Naive thymus-derived CD8-positive, alpha-beta T cell (primary cell): ENCODE measurements at places on chromosomes 12 and 14.

GRCh38 chr12:52514471-52515318, 5.5 kb downstream of the KRT5 start:
- no peak overlapping the region for H3K27ac ChIP-seq
- DNase-seq: no peak
- H3K27me3 ChIP-seq: peaks cover 15% of the 10 kb centered on the region
- no peak overlapping the region for H3K4me3 ChIP-seq
- H3K36me3 ChIP-seq: peaks cover 4% of the 10 kb centered on the region
- H3K4me1 ChIP-seq: no peaks in the 10 kb centered on the region

DNA sequence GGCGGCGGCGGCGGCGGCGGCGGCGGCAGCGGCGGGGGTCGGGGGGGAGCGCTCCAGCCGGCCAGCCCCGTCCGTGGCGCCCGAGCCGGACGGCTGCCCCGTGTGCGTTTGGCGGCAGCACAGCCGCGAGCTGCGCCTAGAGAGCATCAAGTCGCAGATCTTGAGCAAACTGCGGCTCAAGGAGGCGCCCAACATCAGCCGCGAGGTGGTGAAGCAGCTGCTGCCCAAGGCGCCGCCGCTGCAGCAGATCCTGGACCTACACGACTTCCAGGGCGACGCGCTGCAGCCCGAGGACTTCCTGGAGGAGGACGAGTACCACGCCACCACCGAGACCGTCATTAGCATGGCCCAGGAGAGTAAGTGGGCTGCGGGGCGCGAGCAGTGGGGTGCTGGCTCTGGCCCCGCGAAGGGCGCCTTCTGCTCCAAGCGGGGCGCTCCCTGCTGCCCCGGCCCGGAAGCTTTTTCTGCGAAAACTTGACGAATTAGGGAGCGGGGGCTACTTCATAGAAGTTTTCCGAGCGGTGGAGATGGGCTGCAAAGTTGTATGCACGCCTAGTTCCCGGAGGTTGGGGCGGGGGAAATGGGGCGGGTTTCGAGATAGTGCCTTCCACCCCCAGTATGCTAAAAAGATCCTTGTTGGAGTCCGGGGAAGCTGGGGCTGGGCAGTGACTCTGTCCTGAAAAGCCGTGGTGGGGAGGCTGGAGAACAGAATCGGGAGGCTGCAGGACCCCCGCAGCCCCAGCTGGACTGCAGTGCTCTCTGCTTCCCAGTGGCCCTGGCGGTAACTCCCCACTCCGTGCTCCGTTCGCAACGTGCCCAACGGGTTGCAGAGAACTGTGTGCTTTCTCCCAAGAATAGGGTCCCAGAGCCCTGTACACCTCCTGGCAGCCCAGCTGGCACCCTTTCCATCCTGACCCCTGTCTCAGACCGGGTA, 751 bp downstream of the GDF11 start:
- no peaks in the 10 kb centered on the region for H3K27me3 ChIP-seq
- peaks cover 45% of the 10 kb centered on the region for H3K4me1 ChIP-seq
- H3K27ac ChIP-seq: peak overlapping the region; percentile 85

GRCh38 chr12:3020850-3021435, 56.2 kb upstream of the TSPAN9 start:
- no peak for DNase-seq
- peaks cover 2% of the 10 kb centered on the region for H3K4me1 ChIP-seq
- no peaks in the 10 kb centered on the region for H3K27me3 ChIP-seq
- H3K36me3 ChIP-seq: no peaks in the 10 kb centered on the region
- no peak overlapping the region for H3K27ac ChIP-seq

GRCh38 chr12:124242529-124243065, 52.3 kb upstream of the RFLNA start:
- H3K27me3 ChIP-seq: peaks cover 8% of the 10 kb centered on the region
- no peak for DNase-seq
- H3K27ac ChIP-seq: no peak overlapping the region
- no peak overlapping the region for H3K4me3 ChIP-seq
- peaks cover 15% of the 10 kb centered on the region for H3K36me3 ChIP-seq

DNA sequence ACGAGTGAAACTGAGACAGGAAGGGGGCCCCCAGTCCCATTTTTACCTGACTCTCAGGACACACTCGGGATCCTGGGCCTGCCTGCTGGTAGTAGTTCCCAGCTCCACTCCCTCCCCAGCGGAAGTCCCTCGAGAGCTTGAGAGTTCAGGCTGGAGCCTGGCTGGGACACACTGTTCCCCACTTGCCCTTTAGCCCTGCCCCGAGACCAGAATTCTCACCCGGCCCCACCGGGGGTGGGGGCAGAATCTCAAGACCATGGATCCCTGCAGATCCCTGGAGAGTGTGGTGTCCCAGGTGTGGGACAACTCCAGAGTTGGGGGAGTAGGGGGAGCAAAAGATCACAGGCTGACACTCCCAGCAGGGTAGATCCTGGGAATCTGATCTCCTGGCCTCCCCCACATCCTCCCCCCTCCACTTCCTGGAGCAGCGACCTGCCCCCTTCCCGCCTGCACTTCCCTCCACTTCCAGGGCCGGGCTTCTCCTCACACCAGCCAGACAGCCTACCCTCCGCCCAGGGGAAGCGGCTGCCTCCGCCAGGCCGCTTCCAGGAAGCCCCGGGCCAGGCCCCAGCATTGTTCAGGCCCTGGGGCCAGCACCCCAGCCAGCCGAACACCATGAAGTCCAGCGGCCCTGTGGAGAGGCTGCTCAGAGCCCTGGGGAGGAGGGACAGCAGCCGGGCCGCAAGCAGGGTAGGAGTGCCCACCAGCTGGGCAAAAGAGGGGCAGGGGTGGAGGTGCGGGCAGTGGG, at the start of gene TNS2:
TNS2 (plus strand) TSS at position 495 of the 748 bp plus-strand sequence; CDS start at position 616, 121 bp downstream.
- H3K27me3 ChIP-seq: no peaks in the 10 kb centered on the region
- no peak for DNase-seq
- H3K27ac ChIP-seq: peak within 1 kb of the TSS; percentile 56

GRCh38 chr12:56688846-56689109, 694 bp upstream of the PTGES3 start:
- peaks cover 2% of the 10 kb centered on the region for H3K27me3 ChIP-seq
- H3K27ac ChIP-seq: peak overlapping the region; percentile 98
- peak overlapping the region; percentile 98 for H3K4me3 ChIP-seq
- H3K4me1 ChIP-seq: peaks cover 28% of the 10 kb centered on the region

- H3K36me3 ChIP-seq: peaks cover 5% of the 10 kb centered on the region
- H3K4me3 ChIP-seq: no peak overlapping the region
- H3K4me1 ChIP-seq: peaks cover 55% of the 10 kb centered on the region
These were observed 324.2 kb downstream of the ZFP36L1 start for GRCh38 chr14:68468437-68469207.

DNA sequence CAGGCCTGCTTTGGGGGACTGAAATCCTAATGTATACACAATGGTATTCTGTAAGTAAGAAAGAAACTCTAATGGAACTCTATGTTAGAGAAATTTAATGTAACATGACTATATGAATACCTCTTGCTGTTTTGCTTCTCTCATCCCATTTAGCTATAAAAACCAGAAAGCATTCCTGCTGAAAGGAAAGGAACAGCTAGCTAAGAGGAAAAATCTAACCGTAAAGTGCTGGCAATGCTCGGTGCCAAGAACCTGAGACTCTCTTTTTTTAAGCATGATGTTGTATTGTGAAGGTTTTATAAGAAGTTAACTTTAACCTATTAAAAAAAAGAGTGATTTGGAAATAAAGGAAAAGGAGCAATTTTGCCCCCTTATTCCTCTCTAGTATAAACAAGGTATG, 75.6 kb upstream of the DACT1 start:
- no peaks in the 10 kb centered on the region for H3K36me3 ChIP-seq
- no peak overlapping the region for H3K4me3 ChIP-seq
- no peaks in the 10 kb centered on the region for H3K4me1 ChIP-seq
- no peak for DNase-seq
- no peak overlapping the region for H3K27ac ChIP-seq

DNA sequence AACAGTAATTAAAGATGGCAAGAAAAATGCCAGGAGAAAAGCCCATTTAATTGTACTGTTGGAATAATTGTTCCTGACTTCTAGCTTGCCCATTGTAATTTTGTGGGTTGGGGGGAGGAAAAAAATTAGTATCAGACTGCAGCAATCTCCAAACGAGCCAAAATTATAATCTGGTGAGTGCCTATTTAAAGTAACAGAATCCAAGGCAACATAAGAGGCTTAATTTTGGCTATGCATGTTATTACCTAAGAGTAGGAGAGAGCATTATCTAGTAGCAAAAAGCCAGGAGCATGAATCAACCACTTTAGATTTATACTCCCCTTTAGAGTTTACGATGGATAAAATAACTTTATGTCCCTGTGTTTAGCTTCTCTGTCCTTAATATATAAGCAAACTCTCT, 14.6 kb upstream of the DENND5B start:
- H3K27me3 ChIP-seq: peaks cover 2% of the 10 kb centered on the region
- no peak overlapping the region for H3K4me3 ChIP-seq
- peaks cover 14% of the 10 kb centered on the region for H3K4me1 ChIP-seq
- no peak for DNase-seq
- H3K27ac ChIP-seq: no peak overlapping the region
- H3K36me3 ChIP-seq: peaks cover 4% of the 10 kb centered on the region

DNA sequence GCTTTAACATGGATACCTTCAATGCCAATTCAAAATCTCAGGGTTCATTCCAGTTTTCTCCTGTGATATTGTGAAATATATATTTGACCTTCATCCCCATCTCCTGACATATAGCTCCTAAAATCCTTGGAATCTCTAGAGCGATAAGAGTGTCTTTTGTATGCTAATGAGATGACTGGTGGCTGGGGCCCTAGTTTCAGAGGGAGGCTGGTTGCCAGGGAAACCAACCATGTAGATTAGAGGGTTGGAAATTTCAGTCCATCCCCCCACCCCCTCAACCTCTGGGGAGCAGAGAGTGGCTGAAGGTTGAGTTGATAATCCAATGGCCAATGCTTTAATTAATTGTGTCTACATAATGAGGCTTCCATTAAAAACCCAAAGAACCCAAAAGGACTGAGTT, 59.4 kb downstream of the SDR9C7 start:
- H3K4me1 ChIP-seq: no peaks in the 10 kb centered on the region
- no peak overlapping the region for H3K27ac ChIP-seq
- DNase-seq: no peak
- H3K27me3 ChIP-seq: peaks cover 4% of the 10 kb centered on the region
- no peak overlapping the region for H3K4me3 ChIP-seq

- H3K4me3 ChIP-seq: no peak overlapping the region
- no peak for DNase-seq
- no peaks in the 10 kb centered on the region for H3K4me1 ChIP-seq
- no peaks in the 10 kb centered on the region for H3K36me3 ChIP-seq
- peaks cover 20% of the 10 kb centered on the region for H3K27me3 ChIP-seq
- H3K27ac ChIP-seq: peak overlapping the region; percentile 15
These were observed 119.5 kb upstream of the RTL1 start for GRCh38 chr14:101022916-101023435.

DNA sequence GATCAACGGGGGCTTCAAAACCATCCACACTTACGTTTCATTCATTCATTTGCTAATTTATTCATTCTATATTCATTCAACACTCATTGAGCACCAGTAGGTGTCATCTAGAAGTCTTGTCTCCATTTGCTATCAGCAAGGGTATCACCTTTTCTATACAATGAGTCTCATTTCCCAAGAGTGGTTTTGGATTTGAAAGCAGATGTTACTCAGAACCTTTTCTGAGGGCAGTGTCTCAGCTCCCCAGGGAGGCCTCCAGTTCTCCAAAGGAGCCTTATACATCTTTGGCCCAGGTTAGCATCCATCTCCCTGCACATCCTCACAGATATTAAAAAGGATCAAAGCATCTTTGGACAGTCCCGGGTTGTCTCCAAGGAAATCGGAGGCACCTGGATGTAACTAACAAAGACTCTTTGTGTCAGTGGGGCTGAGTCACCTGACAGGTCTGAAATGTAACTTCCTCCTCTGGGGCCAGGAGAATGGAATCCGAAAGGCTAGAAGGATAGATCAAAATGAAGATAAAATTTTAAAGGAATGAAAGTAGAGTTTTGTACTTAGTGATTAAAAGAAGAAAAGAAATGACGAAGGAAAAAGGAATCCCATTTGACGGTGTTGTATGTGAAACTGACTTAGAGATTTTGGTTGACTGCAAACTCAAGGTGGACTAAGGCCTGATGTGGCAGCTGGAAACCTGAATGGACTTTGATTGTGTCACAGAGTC, 103.0 kb downstream of the VCPKMT start:
- H3K27me3 ChIP-seq: no peaks in the 10 kb centered on the region
- H3K4me3 ChIP-seq: no peak overlapping the region
- no peak for DNase-seq
- H3K36me3 ChIP-seq: peaks cover 18% of the 10 kb centered on the region

- H3K4me3 ChIP-seq: no peak overlapping the region
- DNase-seq: no peak
- H3K36me3 ChIP-seq: no peaks in the 10 kb centered on the region
- peaks cover 2% of the 10 kb centered on the region for H3K27me3 ChIP-seq
- no peaks in the 10 kb centered on the region for H3K4me1 ChIP-seq
These were observed 71.5 kb upstream of the ARHGAP5 start for GRCh38 chr14:32005628-32006027.

DNA sequence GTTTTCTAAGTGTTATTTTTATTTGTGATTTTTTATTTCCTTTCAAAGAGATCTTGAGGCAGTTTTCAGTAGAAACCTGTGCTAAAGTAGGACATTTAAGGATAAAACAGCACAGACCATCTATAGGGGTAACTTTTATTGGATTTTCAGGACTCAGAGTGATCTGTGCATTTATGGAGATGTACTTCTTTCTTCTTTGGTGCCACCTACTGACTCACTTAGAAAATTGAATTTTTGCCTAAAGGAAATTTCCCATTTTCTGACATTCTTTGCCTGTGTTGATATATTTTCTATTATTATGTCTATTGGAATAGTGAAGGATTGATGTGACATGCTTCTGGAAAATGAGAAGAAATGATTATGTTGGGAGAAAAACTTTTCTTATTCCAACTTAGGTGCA, 113.0 kb downstream of the UNC79 start:
- no peak overlapping the region for H3K4me3 ChIP-seq
- no peaks in the 10 kb centered on the region for H3K4me1 ChIP-seq
- H3K27me3 ChIP-seq: peaks cover 12% of the 10 kb centered on the region
- no peaks in the 10 kb centered on the region for H3K36me3 ChIP-seq

- no peaks in the 10 kb centered on the region for H3K27me3 ChIP-seq
These were observed 921.8 kb downstream of the BCL11B start for GRCh38 chr14:98350213-98350612.

- DNase-seq: peak; percentile 59
- no peak overlapping the region for H3K27ac ChIP-seq
- peaks cover 6% of the 10 kb centered on the region for H3K27me3 ChIP-seq
- peak overlapping the region; percentile 30 for H3K4me3 ChIP-seq
- H3K36me3 ChIP-seq: no peaks in the 10 kb centered on the region
These were observed 23.5 kb upstream of the INF2 start for GRCh38 chr14:104665657-104666522.

GRCh38 chr14:90726656-90727055, 89.6 kb downstream of the TTC7B start:
- H3K36me3 ChIP-seq: no peaks in the 10 kb centered on the region
- H3K27me3 ChIP-seq: no peaks in the 10 kb centered on the region
- no peaks in the 10 kb centered on the region for H3K4me1 ChIP-seq
- no peak overlapping the region for H3K4me3 ChIP-seq
- no peak for DNase-seq

DNA sequence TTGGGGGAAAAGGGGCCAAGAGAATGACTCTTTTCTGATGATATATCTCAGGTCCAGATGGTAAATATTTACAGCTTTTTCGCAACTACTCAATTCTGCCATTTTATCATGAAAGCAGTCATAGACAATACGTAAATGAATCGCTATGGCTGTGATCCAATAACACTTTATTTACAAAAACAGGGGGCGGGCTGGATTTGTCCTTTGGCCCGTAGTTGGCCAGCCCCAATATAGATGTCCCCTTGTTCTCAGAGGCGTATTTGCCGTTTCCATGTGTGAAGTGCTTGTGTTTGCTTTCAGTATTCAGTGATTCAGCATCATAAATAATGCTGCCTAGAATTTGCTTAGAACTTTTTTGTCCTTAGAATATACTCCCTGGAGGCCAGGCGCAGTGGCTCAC, 77.2 kb downstream of the CCDC92 start:
- no peak for DNase-seq
- H3K27ac ChIP-seq: no peak overlapping the region
- H3K4me1 ChIP-seq: no peaks in the 10 kb centered on the region
- no peak overlapping the region for H3K4me3 ChIP-seq
- H3K36me3 ChIP-seq: no peaks in the 10 kb centered on the region
- H3K27me3 ChIP-seq: peaks cover 16% of the 10 kb centered on the region
